ENCODE measurements at places on chromosomes 6 and 20. TPM values are rescaled to one million over a fixed set of nuclear protein-coding genes. Genes with fewer than 3 reads are reported as not detected.
A peak's percentile ranks its signal among the peaks of the same experiment; 100 is the strongest.

DNA sequence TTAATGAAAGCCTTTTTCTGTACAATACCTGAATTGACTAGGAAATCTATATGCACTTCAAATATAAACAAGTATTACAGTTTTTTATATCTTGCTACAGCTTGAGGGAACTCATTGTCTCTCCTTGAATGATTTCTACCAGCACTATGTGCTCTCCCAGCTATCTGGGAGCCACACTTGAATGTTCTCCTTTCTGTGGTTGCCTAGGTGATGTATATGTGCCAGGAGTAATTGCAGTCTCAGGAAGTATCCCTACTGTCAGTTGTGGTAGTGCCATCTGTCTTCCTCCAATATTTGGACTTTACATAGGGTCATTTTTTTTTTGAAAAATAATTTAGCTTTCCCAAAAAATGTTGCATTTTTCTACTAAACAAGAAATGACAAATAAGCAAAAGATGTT lies 288.0 kb upstream of the PLCB4 start:
- no peak for DNase-seq
- no peak overlapping the region for H3K27ac ChIP-seq
- no peaks in the 10 kb centered on the region for H3K4me1 ChIP-seq
- no peak overlapping the region for H3K4me3 ChIP-seq

DNA sequence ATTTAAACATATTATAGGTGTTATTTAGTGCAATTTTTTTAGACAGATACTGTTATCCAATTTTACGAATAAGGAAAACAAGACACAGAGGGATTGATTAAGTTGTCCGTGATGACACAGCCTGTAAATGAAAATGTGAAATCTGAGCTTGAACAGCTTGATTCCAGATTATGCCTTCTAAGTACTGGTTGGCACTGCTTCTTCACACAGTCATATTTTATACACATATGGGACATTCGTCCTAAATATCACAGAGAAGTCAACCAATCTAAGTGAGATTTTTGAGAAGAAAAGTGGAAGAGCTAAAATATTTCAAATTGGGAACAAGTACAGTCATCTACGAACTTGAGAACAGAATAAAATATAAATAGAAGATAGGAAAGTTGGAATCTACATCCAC lies 756.3 kb downstream of the BCKDHB start:
- no peak overlapping the region for H3K4me3 ChIP-seq
- H3K27ac ChIP-seq = no peak overlapping the region
- DNase-seq = no peak
- no peaks in the 10 kb centered on the region for H3K27me3 ChIP-seq

DNA sequence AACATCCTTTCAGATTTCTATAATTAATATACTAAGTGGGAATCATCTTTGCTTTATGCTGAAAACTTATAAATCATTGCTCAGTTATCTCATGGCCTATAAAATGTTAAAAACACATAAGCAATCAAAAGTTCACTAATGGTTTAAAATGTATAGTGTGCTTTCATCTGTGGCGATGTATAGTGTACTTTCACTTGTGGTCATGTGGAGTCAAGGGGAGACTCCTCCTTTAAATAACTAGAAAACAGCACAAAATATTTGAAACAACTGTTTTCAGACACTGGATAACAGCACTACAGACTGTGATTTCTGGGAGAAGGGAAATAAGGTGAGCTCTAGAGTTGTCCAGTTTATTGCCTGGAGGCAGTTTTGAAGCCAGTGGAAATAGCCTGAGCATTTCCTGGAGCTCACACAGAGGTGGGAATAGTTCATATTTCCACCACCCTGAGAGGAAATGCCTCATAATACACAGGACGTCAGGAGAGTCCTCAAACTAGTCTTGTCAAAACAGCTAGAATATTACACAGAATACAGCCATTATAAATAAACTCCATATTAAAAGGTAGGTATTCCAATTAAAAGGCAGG lies 89.4 kb downstream of the CEP162 start:
- no peaks in the 10 kb centered on the region for H3K27me3 ChIP-seq
- H3K4me1 ChIP-seq = no peaks in the 10 kb centered on the region
- peaks cover 46% of the 10 kb centered on the region for H3K36me3 ChIP-seq
- H3K4me3 ChIP-seq = no peak overlapping the region

DNA sequence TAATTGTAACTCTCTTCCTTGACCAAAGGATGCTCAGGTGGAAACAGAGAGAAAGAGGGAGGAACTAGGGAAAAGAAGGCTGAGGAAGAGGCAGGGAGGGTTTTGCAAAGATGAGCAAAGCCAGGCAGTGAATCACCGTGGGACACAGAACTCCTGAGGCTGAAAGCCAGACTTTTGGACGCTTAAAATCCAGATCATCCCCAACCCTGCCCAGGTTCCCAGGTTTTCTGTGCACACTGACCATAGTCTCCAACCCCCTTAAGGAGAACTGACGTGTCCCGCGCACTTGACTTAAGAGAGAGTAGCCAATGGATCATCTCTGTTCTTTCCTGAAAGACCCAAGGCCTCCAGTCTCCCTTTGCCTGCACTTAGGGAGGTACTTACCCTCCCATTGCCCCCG lies 75.3 kb downstream of the LRFN2 start:
- no peaks in the 10 kb centered on the region for H3K4me1 ChIP-seq
- H3K4me3 ChIP-seq = no peak overlapping the region
- H3K36me3 ChIP-seq = no peaks in the 10 kb centered on the region
- no peaks in the 10 kb centered on the region for H3K27me3 ChIP-seq
- no peak for DNase-seq
- no peak overlapping the region for H3K27ac ChIP-seq

DNA sequence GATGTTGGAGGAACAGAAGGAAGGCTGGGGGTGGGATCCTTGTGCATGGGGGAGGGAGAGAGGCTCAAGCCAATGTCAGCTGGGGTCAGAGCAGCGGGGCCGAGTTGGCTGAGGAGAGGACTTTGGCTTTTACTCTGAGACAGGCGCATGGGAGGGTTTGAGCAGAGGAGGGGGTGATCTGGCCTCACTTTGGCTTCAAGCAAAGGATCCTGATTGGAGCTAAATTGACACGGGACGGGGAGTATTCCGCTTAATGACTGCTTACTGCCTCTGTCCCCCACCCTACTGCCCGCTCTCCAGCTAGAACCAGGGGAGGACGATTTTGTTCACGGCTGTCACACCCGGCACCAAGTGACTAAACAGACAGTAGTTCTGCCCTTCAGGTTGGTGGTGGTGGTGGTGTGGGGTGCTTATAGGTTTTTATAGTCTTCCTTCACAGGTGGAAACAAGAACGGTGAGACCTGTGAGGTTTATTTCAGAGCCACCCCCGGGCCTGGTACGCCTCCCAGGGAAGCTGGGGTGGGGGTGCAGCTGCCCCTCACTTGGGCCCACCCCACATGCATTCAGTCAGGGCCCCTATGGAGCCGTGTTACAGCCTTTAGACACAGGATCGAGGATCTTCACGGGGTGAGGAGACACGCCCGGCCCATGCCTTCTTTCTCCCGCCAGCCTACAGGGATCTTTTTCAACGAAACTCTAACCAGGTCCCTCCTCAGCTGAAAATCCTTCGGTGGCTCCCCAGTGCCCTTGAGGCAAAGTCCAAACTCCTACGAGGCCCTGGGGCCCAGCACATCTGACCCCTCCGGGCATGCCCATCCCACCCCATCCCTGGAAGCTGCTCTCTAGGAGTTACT lies 1.3 kb upstream of the SNAI1 start:
- H3K4me1 ChIP-seq = peaks cover 34% of the 10 kb centered on the region
- H3K27ac ChIP-seq = no peak overlapping the region
- H3K36me3 ChIP-seq = no peaks in the 10 kb centered on the region
- DNase-seq = no peak

DNA sequence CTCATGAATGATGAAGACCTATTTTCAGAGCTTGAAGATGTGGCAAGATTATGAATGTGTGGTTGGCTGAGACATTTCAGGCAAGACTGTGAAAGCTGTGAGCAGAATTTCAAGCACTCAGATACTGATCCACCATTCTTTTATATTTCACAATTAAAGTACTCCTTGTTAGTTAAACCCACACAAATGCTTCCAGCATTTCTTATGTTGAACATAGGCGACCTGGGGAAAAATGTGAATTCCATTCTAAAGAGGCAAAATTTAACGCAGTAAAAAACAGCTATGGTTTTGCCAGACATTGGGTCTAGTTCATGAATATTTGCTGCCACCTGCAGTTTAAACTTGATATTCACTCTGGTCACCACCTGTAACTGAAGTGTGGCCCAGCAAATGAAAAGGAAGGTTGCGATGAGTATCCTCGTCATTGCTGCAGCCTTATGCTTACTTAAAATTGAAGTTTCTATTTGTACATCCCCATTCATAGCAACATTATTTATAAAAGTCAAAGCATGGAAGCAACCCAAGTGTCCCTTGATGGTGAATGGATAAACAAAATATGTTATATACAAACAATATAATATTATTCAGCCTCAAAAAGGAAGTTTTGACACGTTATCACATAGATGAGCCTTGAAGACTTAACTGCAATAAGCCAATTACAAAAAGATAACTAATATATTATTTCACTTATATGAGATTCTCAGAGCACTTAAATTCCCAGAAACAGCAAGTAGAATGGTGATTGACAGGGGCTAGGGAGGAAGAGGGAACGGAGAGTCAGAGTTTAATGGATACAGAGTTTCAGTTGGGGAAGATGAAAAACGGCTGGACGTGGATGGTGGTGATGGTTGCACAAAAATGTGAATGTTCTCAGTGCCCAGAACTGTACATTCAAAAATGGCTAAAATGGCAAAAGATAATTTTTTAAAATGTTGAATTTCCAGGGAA lies 32.4 kb upstream of the FAM184A start:
- no peaks in the 10 kb centered on the region for H3K27me3 ChIP-seq
- no peaks in the 10 kb centered on the region for H3K36me3 ChIP-seq
- no peak overlapping the region for H3K4me3 ChIP-seq

DNA sequence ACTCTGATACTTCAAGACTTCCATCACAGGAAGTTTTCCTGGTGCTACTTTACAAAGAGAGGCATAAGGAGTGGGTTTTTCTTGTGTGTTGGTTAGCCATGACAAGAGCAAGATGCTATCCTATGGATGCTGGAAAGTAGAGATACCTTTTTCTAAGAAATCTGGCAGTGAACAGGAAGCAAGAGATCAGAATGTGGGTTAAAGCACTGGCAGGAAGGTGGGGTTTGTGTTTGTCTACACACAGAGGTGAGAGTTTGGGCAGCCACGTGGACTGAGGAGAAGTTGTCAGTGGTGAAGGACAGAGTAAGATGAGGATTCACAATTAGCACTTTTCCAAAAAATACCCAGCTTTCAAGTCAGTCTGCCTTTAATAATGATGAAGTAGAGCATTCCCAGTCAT lies 17.9 kb downstream of the SLC2A12 start:
- DNase-seq = no peak
- no peak overlapping the region for H3K4me3 ChIP-seq
- H3K27ac ChIP-seq = no peak overlapping the region
- no peaks in the 10 kb centered on the region for H3K36me3 ChIP-seq
- no peaks in the 10 kb centered on the region for H3K27me3 ChIP-seq
- peaks cover 4% of the 10 kb centered on the region for H3K4me1 ChIP-seq

- H3K4me3 ChIP-seq = peak overlapping the region; percentile 71
- H3K27ac ChIP-seq = peak overlapping the region; percentile 82
- no peak for DNase-seq
- no peaks in the 10 kb centered on the region for H3K36me3 ChIP-seq
- H3K27me3 ChIP-seq = no peaks in the 10 kb centered on the region
These were observed 1.1 kb downstream of the BAG2 start for GRCh38 chr6:57173056-57173885.

- H3K27ac ChIP-seq = no peak overlapping the region
- H3K4me1 ChIP-seq = no peaks in the 10 kb centered on the region
- H3K4me3 ChIP-seq = no peak overlapping the region
These were observed 177.1 kb downstream of the CD109 start for GRCh38 chr6:73873081-73873480.

GRCh38 chr6:32126880-32127279 lies 1.2 kb downstream of the ATF6B start:
- peaks cover 27% of the 10 kb centered on the region for H3K4me1 ChIP-seq
- peaks cover 37% of the 10 kb centered on the region for H3K36me3 ChIP-seq
- H3K27me3 ChIP-seq = no peaks in the 10 kb centered on the region

DNA sequence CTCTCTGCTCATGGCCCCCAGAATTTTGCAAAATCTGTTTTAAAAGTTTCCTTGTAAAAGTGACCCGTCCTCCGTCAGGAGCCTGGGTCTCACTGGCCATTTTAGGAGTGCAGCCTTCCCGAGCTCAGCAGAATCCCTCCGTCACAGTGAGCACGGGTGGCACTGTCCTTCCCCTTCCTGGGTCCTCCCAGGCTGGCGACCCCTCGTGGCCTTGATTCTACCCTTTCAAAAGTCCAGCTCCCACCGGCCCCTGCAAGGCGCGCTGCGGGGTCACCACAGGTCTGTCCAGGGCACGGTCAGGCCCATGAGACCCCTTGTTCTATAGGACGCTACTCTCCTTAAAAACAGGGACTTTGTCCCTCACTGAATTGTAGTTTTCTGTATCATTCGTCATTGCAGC lies 112.7 kb downstream of the PSMB1 start:
- peaks cover 7% of the 10 kb centered on the region for H3K4me1 ChIP-seq
- no peaks in the 10 kb centered on the region for H3K27me3 ChIP-seq
- no peak overlapping the region for H3K4me3 ChIP-seq
- DNase-seq = no peak

DNA sequence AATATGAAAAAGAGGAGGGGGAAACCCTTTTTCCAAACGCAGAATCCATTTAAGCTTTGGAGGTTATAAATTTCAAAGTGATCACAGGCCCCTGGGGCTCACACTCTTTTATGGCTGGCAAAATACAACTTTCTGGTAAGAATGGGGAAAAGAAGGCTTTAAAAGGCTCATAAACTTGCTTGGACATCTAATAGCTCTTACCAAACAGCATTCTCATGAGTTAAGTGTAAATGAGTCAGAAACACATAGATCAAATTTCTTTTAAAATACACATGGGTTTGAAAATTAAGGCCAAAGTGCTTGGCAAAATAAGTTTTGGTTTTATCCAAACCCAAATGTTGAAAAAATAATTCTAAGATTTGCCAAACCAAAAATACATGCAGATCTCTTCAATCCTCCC lies 154.6 kb downstream of the SOBP start:
- H3K27me3 ChIP-seq = no peaks in the 10 kb centered on the region
- H3K27ac ChIP-seq = no peak overlapping the region
- DNase-seq = no peak
- peaks cover 29% of the 10 kb centered on the region for H3K4me1 ChIP-seq

GRCh38 chr6:27870291-27870870 lies 41.8 kb downstream of the OR2B2 start:
- no peaks in the 10 kb centered on the region for H3K36me3 ChIP-seq
- H3K27me3 ChIP-seq = no peaks in the 10 kb centered on the region
- H3K4me1 ChIP-seq = peaks cover 32% of the 10 kb centered on the region

GRCh38 chr20:48120120-48120519 lies 334.8 kb upstream of the SULF2 start:
- no peak overlapping the region for H3K4me3 ChIP-seq
- no peaks in the 10 kb centered on the region for H3K4me1 ChIP-seq
- H3K36me3 ChIP-seq = no peaks in the 10 kb centered on the region
- H3K27me3 ChIP-seq = no peaks in the 10 kb centered on the region
- DNase-seq = no peak

The VARS1 gene
- total RNA-seq = 67.8 TPM

The KHDC1L gene
- not detected for total RNA-seq

The SIRPB2 gene
- 23.7 TPM for total RNA-seq

The SMIM13 gene
- total RNA-seq = 6.7 TPM

The DEF6 gene
- total RNA-seq = 23.5 TPM

The FAM210B gene
- total RNA-seq = 22.0 TPM

The FAM83C gene
- not detected for total RNA-seq

The PHF10 gene
- 79.2 TPM for total RNA-seq

The ULBP3 gene
- 3.2 TPM for total RNA-seq

The SLC29A1 gene
- 42.3 TPM for total RNA-seq

The WDR46 gene
- 41.9 TPM for total RNA-seq

The HCRTR2 gene
- total RNA-seq = not detected

The CLPSL2 gene
- total RNA-seq = not detected

The MUC21 gene
- total RNA-seq = 2.1 TPM

Measured in upper lobe of left lung (tissue), 6 donors.